ENCODE measurements at places on chromosomes 11 and 22. TPM values are rescaled to one million over a fixed set of nuclear protein-coding genes. Genes with fewer than 3 reads are reported as not detected.

Gene PAX6
- not detected for total RNA-seq

Gene RPS13
- total RNA-seq = 699 TPM

Gene KIF18A
- total RNA-seq = 1.0 TPM

Gene PARVG
- total RNA-seq = 29.7 TPM

Gene OR8G5
- not detected for total RNA-seq

Gene MTMR2
- 40.6 TPM for total RNA-seq

Gene A4GALT
- 62.1 TPM for total RNA-seq

Gene OR10A2
- not detected for total RNA-seq

Gene KCNK7
- 1.3 TPM for total RNA-seq

Gene AP5B1
- total RNA-seq = 15.7 TPM

Gene CCDC81
- 1.5 TPM for total RNA-seq

Gene IFITM10
- total RNA-seq = 10.7 TPM

Gene C11orf86
- total RNA-seq = not detected
